ENCODE measurements at places on chromosomes 5 and 9. TPM values are rescaled to one million over a fixed set of nuclear protein-coding genes. Genes with fewer than 3 reads are reported as not detected.
A peak's percentile ranks its signal among the peaks of the same experiment; 100 is the strongest.

- no peak for DNase-seq
- H3K27me3 ChIP-seq, result no peaks in the 10 kb centered on the region
- peaks cover 3% of the 10 kb centered on the region for H3K36me3 ChIP-seq
Measured at GRCh38 chr5:133962801-133963476, 5.5 kb downstream of the C5orf15 start.

- peak; percentile 87 for DNase-seq
- H3K27me3 ChIP-seq, result no peaks in the 10 kb centered on the region
- H3K4me1 ChIP-seq, result no peaks in the 10 kb centered on the region
- peak within 1 kb of the TSS; percentile 93 for H3K4me3 ChIP-seq
- H3K36me3 ChIP-seq, result peaks cover 27% of the 10 kb centered on the region
Measured at GRCh38 chr5:177303121-177303924, at the start of the genes PRELID1 and RAB24. Gene PRELID1, plus strand, starts transcription at chr5:177303799. Its CDS starts 187 bp downstream, at chr5:177303986. Gene RAB24, minus strand, starts transcription at chr5:177303719. Its CDS starts 431 bp downstream, at chr5:177303288.

DNA sequence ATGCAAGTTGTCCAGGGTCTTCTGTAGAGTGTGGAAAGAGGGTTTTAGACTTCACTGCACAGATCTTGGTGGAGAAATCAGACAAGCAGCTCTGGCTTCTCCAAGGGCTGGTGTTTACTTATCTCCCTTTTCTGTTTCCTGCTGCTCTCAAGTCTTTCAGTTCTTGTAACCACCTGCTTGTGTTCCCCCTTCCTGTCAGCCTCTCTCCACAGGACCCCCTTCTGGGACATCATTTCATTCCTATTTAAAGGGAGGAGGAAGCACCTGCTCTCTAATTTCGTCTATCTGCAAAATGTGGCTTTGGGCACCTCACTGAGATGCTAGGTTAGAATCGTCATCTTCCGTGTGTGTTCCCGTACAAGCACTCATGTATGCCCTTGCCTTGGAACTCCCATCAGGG, 636.2 kb downstream of the MTRR start:
- H3K27me3 ChIP-seq, result no peaks in the 10 kb centered on the region
- no peaks in the 10 kb centered on the region for H3K36me3 ChIP-seq
- H3K4me3 ChIP-seq, result no peak overlapping the region
- H3K27ac ChIP-seq, result no peak overlapping the region

GRCh38 chr9:134546746-134547145, 94.9 kb upstream of the COL5A1 start:
- no peak overlapping the region for H3K27ac ChIP-seq
- H3K36me3 ChIP-seq, result no peaks in the 10 kb centered on the region
- H3K27me3 ChIP-seq, result no peaks in the 10 kb centered on the region

Gene CAMK2A
- 0.15 TPM for total RNA-seq

DNA sequence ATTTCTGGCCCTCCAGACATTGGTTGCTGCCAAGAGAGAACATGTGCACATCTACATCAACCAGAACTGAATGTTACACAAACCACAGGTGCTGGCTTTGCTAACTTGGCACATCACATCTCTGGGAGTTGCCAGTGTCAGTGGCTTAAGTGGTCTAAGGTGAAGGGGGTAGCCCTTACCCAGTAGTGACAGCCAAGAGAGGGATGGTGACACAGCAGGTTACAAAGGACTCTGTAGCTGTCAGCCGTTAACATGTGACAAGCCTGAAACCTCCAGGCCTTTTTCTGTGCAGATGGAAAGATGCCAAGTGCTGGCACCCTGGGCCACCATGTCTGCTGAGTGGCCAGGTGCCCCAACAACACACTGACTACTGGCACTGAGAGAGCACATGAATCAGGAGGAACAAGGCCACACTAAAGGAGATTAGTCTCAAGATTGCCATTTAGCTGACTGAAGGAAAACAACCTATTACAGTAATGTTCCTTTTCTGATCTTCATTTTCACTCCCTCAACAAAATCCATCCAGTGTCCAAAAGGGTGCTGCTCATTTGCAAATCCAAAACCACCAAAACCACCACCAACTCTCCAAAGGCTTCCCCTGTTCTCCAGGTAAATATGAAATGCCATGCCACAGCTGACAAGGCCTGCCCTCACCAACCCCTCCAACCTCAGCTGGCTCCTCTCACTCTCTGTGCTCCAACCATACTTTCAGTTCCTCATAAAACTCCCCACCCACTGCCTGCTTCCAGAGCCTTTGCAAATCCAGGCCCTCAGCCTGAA, 20.2 kb downstream of the SIL1 start:
- no peak overlapping the region for H3K27ac ChIP-seq
- no peak overlapping the region for H3K4me3 ChIP-seq
- no peak for DNase-seq
- H3K4me1 ChIP-seq, result no peaks in the 10 kb centered on the region
- no peaks in the 10 kb centered on the region for H3K27me3 ChIP-seq
- no peaks in the 10 kb centered on the region for H3K36me3 ChIP-seq

Gene LAMC3
- total RNA-seq, result 21.9 TPM

Gene SOX30
- 0.13 TPM for total RNA-seq

DNA sequence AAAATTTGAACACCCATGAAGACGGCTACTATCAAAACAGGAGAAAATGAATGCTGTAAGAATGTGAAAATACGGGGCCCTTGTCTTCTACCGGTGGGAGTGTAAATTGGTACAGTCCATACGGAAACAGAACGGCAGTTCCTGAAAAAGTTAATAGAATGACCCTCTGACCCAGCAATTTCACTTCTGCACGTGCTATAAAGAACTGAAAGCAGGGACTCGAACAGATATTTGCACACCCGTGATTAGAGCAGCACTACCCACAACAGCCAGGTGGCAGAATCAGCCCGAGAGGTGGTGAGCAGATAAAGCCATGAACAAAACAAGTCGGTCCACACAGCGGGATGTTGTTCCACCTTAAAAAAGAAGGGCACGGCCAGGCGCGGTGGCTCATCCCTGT, 22.6 kb upstream of the SLC12A7 start:
- no peak overlapping the region for H3K27ac ChIP-seq
- no peak overlapping the region for H3K4me3 ChIP-seq
- no peaks in the 10 kb centered on the region for H3K4me1 ChIP-seq
- no peak for DNase-seq

Gene ADAMTS12
- total RNA-seq, result 6.2 TPM

Gene SAXO1
- total RNA-seq, result 0.09 TPM

Gene IFNE
- not detected for total RNA-seq

- no peaks in the 10 kb centered on the region for H3K4me1 ChIP-seq
- no peaks in the 10 kb centered on the region for H3K27me3 ChIP-seq
- H3K27ac ChIP-seq, result no peak overlapping the region
- no peaks in the 10 kb centered on the region for H3K36me3 ChIP-seq
- no peak overlapping the region for H3K4me3 ChIP-seq
Measured at GRCh38 chr5:16260000-16260399, 80.4 kb upstream of the MARCHF11 start.

Gene SPINK5
- total RNA-seq, result 6.0 TPM

GRCh38 chr5:53052499-53052898, 57.1 kb downstream of the MOCS2 start:
- H3K4me1 ChIP-seq, result no peaks in the 10 kb centered on the region

DNA sequence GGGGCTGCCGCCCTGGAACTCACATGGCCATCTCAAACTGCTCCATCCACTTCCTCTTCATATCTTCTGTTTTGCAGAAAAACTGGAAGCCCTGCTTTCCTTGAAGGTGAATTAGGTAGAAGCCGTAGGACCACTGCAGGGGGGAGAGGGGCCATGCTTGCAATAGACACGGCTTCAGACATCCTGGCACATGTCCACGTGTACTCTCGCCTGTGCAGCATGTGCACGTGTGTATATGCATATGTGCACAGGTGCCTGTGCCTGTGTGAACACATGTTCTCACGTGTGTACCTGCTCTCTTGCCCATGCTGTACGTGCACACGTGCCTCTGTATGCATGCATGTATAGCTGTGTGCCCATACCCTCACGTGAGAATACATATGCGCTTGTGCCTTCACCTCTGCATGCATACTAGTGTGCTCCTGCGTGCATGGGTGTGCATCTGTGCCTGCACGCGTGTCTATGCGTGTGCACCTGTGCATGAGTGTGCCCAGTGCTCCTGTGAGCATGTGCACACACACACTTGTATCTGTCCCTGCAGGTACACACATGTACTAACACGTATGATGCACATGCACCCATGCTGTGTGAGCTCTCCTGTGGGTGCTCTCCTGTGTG, 47.7 kb upstream of the SARDH start:
- no peaks in the 10 kb centered on the region for H3K27me3 ChIP-seq
- no peak overlapping the region for H3K4me3 ChIP-seq
- H3K4me1 ChIP-seq, result no peaks in the 10 kb centered on the region
- H3K27ac ChIP-seq, result no peak overlapping the region
- H3K36me3 ChIP-seq, result peaks cover 43% of the 10 kb centered on the region

GRCh38 chr5:149841851-149842793, 102.5 kb downstream of the PDE6A start:
- DNase-seq, result no peak
- no peaks in the 10 kb centered on the region for H3K4me1 ChIP-seq
- H3K27me3 ChIP-seq, result no peaks in the 10 kb centered on the region

DNA sequence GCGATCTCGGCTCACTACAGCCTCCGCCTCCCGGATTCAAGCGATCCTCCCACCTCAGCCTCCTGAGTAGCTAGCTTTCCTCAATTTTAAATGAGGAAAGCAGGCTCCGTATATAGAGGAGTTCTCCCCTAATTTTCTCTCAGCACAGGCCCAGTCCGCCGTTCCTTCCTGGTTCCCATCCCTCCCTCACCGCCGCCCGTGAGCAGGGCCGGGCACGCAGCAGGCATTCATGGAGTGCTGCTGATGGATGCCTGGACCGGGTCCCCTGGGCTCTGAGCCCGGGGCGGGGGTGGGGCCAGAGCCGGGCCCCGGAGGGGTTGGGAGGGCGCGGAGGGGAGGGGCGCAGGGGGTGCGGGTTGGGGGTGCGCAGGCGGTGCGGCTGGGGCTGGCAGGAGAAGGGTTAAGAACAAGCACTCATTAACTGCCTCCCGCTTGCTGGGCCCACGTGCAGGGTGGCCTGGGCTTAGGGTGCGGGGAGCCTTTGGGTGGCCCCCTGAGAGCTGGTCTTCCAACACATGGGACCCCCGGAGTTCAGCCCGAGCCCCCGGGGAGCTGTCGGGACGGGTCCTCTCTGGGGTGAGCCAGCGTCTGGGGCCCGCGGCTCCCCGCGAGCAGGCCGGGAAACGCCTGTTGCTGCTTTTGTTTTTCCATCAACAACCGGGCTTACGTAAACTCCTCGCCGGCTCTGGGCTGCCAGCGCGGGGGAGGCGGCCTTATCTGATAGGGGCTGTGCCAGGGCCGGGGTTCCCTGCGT, 33.7 kb downstream of the LHX2 start:
- peak overlapping the region; percentile 50 for H3K4me3 ChIP-seq
- H3K4me1 ChIP-seq, result no peaks in the 10 kb centered on the region
- peaks cover 4% of the 10 kb centered on the region for H3K27me3 ChIP-seq
- H3K36me3 ChIP-seq, result no peaks in the 10 kb centered on the region
- no peak overlapping the region for H3K27ac ChIP-seq

Gene REEP2
- total RNA-seq, result 49.0 TPM

DNA sequence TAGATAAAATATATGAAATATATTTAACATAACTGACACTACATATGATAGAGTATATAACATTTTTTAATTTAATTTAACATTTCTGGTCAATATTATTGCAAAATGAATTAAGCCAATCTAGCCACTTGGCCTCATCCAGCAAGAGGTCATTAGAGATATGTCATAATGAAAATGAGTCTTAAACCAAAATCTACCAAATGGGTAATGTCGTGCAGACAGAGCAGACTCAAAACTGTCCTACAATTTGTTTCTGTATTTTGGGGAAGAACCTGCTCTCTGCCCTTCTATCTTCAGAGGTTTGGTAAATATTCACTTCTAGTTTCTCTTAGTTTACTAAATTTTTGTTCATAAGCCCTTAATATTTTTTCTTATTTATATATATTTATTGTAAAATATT, 61.4 kb downstream of the ARHGEF28 start:
- H3K4me1 ChIP-seq, result no peaks in the 10 kb centered on the region
- H3K27me3 ChIP-seq, result no peaks in the 10 kb centered on the region
- no peaks in the 10 kb centered on the region for H3K36me3 ChIP-seq
- no peak overlapping the region for H3K4me3 ChIP-seq

Gene COL23A1
- 2.6 TPM for total RNA-seq

DNA sequence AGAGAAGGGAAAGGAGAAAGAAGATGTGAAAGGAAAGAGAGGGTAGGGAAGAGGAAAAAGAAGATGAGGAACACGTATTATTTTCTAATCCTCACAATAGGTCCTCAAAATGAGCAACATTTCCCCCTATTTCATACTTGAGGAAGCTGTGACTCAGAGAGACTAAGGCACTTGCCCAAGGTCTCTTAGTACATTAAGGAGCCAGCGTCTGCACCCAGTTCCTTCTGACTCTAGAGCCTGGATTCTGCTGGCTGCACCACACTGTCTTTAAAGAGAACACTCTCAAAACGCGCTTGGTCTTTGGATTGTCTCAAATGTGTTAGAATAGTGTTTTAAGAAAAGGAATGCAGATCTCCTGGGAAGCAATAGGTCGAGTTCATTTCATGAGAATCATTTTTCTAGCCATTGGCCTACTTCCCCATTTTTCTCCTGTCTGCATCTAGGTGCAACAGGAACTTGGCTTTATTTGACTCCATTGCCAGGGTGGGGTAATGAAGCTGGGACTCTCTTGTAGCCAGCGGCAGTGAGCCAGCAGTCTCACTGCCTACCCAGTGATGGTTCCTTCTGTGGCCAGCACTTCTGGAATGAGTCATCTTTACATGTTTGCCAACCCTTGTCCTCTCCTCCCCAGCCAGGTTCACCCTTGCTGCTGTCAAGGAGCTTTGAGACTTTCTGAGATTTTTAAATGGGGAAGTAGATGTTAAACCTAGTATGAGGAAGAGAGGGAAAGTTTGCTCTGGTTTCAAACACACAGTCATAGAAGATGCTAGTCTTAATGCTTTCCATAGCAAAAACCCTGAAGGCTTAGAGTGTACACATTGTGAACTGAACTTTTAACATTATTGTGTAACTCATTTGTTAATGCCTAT, 82.7 kb downstream of the DOCK8 start:
- H3K4me3 ChIP-seq, result no peak overlapping the region
- H3K4me1 ChIP-seq, result no peaks in the 10 kb centered on the region
- H3K27ac ChIP-seq, result no peak overlapping the region
- no peaks in the 10 kb centered on the region for H3K36me3 ChIP-seq
- no peak for DNase-seq

Gene CNTLN
- 13.7 TPM for total RNA-seq

- DNase-seq, result no peak
- H3K36me3 ChIP-seq, result peaks cover 1% of the 10 kb centered on the region
- no peak overlapping the region for H3K27ac ChIP-seq
- H3K27me3 ChIP-seq, result no peaks in the 10 kb centered on the region
- H3K4me1 ChIP-seq, result peaks cover 6% of the 10 kb centered on the region
- no peak overlapping the region for H3K4me3 ChIP-seq
Measured at GRCh38 chr9:76643399-76644117, 120.7 kb upstream of the PCA3 start.

Gene TIMD4
- total RNA-seq, result not detected

Gene ANKRD18A
- total RNA-seq, result 14.4 TPM

Measured in H9 (cell line).